Right forelimb (tissue), 1 donor: ENCODE measurements at places on chromosomes 6 and 20.

DNA sequence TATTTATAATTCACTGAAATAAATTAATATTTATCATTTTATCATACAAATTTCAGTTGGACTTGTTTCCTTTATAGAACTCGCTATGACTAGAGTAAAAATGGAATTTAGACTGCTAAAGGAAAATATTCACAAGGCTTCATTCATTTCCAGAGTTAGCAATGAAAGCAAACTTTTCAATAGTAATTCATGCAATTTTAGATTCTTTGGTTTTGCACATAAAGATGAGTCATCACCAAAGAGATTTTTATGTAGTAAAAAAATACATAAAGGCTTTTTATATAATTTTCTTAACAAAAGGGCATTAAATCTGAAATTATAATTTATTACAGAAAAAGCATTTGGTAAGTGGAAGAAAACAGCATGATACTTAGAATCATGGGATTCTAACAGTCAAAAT is 37.2 kb upstream of the STXBP5 start:
- no peak for DNase-seq

DNA sequence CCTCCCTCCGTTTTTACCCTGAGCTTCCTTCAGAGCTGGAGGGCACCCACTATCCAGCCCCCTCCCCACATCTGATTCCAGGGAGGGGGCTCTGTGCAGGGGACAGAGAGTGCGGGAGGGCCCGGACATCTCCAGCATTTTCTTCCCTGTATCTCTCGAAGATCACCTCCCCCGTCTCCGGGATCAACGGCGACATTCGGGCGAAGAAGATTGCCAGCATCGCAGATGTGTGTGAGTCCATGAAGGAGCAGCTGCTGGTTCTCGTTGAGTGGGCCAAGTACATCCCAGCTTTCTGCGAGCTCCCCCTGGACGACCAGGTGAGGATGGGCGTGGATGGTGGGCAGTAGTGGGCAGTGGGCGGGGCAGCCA is 58.8 kb downstream of the HNF4A start:
- no peak for DNase-seq

DNA sequence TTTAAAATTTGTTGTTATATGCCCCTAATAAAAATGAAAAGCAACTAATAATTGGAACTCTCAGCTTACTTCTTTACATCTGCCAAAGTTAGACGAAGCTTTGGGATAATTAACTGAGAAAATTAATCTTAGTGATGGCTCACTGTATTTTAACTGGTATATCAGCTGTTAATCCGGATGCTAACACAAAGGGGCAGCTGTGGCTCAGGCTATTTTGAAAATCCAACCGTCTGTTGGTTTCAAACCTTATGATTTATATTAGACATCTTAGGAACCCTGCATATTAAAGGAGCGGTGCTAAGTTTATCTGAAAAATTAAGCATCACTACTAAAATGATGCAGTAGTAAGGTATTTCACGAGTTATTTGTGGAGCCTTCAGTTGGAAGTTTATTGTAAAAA is 96.6 kb downstream of the AKAP7 start:
- no peak for DNase-seq

DNA sequence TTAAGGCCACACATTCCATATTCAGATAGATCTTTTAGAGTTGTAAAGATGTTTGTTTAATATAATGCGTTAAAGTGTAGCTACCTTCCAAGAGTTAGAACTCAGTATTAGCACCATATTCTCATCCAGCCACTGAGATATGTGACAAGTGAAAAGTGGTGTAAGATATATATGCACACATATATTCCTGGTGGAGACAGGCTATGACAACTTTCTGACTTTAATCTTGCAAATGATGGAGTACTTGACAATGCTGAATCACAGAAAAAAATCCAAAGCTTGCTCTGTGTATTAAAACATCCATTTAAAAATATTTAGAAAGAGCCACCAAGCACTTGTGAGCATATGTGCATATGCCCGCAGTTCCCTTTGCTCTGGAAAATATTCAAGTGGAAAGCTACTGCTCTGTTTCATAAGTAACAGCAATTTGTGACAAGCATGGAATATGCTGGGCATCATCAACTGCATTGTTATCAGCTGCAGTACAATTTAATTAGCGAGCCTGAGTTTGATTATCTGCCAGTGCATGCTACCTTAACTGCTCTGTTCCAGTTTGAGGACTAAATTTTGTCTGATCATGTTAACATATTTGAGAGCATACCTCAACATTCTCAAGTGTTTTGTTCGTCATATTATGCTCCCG is 64.8 kb downstream of the VIP start:
- DNase-seq = no peak

DNA sequence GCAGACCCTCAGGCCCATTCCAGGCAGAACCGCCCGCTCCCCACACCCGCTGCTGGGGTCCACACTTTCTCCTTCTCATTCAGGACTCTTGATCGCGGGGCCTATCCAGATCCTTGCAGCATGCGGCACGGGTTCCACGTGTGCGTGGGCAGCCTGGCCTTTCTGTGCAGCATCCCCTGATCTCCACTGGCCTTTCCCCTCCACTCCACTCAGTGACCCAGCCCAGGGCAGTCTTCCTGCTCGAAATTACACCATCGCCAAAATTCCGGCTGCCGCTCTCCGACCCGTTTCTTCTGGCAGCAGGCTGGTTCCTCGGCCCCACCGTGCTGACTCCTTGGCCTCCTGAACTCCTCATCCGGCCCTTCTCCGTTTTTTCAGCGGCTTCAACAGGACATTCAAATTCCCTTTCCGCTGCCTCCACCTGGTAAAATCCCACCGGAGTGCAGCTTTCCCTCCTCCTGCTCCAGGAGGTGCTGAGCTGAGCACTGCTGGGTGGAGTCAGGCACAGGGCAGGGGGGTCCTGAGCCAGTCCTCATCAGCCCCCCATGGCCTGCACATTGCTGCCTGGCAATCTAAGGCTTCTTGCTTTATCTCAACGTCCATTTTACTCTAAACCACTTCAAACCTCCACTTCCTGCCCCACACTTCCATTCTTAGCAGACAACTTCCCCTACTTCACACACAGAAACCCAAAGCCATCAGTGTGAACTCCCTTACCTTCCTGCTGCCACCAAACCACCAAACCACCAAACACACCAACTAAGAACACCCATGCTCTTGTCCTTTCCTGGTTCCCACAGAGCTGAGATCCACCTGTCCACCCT is 9.0 kb downstream of the SFT2D1 start:
- DNase-seq = no peak
